ENCODE measurements at places on chromosomes 7 and 10.

GRCh38 chr7:30596014-30596641 is 1.4 kb downstream of the GARS1 start:
- peak; percentile 8 for DNase-seq

DNA sequence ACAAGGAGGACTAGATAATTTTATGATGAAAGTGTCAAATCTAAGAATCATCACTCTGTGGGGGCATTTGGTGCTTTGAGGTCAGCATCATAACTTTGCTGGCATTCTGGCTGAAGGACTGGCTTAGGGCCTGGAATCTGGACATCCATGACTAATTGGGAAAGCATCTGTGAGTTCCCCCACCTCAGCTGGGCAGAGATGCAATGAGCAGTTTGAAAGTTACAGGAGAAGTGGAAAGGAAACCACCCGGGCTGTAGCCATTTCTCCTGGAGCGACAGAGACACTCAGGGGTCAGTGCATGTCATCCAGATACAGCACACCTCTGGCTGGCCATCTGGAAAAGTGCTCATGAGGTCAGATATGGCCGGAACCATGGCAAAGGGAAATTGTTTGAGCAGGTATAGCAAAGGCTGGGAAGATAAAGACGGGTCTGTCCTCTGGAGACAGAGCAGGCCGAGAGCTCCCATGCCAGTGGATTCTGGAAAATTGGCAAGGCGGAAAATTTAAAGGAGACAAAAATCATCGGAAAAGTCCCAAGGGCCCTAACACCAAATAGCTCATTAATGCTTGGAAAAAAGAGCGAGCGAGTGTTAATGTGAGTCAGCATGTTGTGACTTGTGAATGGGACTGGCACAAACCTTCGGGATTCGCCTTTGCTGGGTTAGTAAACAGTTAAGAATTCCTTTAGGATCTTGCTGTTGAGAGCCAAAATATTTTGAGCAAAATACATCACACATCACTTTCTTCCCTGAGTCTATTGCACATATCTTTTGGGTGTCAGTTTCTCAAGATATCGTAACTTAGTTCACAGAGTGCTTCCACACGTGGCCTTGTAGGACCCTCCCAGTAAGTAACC is 188.4 kb upstream of the AGK start:
- DNase-seq: no peak

DNA sequence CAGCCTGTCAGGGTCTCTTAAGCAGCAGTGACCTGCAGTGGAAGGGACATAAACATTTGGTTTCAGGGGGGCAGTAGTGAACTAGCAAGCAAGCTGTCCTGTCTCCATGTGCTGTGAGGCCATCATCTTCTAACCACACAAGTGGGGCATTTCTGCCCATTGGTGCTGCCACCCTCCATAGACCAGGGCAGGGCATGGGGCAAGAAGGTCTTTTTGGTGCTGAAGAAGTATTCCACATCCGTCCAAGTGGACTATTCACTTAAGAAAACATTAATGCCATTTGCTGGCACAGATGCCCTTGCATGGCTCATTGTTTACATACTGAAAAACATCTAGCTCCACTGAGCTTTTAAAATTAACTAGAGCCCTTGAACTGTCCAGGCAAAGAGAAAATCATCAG is 35.8 kb downstream of the ALOX5 start:
- DNase-seq: no peak

DNA sequence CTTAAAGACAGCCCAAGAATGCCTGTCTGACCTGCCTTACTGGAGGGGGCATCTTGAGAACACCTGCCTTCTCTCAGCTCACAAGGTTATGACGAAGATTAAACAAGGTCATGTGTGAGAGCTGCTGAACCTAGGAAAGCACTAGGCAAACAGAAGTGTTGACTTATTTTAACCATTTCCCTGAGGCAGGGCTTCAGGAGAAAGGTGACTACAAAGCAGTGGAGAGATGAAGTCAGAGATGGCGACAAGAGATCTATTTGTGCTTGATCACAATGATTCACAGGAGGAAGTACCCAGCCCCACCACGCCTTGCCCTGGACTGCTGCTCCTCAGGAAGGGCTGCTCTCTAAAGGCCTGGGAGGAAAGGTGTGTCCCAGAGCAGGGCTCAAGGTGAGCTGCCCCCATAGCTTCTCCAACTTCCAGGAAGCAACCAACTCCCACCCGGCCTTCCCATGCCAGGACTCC is 27.8 kb downstream of the STN1 start:
- DNase-seq: no peak

- DNase-seq: no peak
Observed at GRCh38 chr10:83935911-83936310, 203.4 kb upstream of the GHITM start.

DNA sequence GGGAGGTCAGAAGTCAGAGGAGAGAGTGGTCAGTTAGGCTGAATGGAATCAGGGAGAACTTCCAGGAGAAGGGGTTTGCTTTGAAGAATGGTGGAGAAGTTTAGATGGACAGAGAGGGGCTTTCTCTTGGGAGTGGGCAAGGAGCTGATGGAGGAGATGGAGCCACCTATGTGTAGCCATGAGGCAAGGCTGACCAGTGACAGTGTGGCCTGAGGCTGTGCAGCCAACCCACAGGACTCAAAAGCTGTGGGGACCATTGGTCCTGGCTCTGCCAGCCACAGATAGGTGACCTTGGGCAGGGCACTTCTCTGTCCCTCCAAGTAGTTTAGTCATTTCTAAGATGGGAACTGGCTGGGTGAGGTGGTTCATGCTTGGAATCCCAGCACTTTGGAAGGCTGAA is 18.7 kb downstream of the NEURL1 start:
- DNase-seq: no peak

DNA sequence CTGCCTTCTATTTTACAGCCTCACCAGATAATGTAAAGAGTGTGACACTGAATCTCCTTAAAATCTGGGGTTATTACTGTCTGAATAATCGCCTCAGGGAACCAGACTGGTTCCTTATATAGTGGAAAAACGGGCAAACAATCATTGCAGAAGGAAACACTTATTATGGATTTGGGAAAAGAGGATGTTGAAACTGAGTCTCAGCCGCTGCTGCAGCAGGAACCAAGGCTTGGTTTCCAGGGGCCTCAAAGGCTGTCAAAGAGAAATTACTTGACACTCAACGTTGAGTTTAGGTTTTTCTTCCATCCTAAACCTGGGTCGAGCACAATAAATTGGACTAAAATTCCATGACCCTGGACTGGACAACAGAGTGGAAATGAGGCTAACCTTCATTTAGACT is 103.8 kb upstream of the AHR start:
- no peak for DNase-seq

DNA sequence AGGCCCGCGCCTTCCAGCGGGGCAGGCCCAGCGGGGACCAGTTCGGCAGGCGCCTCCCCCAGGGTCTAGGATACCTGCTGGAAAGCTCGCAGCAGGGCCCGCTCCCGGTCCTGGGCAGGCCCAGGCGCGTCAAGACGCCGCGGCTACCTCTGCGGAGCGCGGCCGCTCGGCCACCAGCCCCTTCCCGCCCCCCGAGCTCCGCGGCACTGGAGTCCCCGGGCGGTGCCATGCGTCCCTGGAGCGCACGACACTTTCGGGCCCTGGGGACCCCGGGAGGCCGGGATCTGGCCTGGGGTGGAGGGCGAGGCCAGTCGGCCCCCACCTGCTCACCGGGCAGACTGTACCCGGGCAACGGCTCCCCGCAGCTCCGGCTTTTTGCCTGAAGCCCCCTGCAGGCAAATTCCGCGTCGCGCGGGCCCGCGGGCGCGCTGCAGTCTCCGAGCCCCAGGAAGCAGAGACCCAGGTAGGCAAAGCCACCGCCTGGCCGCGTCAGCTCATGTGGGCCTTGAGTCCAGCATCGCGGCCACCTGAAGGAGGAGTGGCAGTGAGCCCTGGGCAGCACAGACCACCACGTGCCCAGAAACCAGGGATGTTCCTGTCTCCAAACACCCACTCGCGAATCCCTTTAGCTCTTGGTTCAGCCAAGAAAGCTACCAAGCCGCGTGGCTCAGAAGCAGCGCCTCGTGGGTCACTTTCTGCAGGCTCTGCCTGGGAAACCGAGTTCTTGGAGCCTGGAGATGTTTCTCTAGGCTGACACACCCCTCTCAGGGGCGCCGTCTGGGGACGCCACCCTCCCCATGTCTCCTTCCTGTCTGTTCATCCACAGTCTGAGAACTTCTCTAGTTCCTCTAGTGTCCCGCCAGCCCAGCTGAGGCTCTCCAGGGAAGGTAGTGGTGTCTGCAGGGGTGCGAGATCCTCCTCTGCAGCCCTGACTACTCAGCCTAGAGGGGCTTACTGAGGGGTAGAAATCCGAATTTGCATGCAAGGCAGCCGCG is 46.1 kb upstream of the APBB1IP start:
- DNase-seq: no peak

GRCh38 chr10:4067931-4068561 is 283.0 kb upstream of the KLF6 start:
- no peak for DNase-seq

- no peak for DNase-seq
Observed at GRCh38 chr7:91398341-91398740, 134.1 kb downstream of the FZD1 start.

DNA sequence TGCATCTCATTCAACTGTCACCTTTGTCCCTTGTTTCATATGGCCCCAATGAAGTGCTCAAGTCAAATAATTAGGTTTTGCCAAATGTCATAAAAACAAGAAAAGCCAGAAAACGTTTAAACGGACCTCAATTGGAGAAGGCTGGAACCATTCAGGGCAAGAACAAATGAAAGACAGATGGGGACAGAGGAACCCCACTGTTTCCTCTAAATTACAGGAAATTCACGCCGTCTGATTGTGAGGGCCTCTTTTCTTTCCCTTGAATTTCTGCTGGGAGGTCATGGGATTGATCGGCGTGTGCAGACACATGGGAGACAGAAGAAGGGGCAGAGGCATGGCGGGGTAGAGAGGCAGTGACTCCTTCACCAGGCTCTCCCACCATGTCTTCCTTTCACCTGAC is 656.4 kb downstream of the KCNMA1 start:
- DNase-seq: no peak

- peak; percentile 20 for DNase-seq
Observed at GRCh38 chr7:121204537-121204936, 124.3 kb upstream of the WNT16 start.

DNA sequence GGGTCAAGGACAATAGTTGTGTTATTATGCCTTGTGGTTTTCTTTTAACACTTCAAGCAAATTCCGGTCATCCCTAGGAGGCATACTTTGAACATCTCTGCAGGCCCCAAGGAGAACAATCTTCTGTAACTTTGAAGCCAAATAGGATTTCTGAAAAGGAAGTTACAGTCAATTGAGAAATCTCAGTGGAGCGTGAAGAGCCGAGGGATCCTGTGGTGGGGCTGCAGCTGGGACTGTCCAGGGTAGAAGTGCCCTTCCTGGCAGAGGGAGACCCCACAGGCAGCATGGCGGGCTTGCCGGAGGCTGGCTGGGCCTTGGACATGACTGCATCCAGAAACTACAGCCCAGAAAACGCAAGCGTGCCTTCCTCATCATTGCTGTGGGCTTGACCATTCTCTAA is 179.7 kb downstream of the PTPN20 start:
- no peak for DNase-seq

GRCh38 chr7:116502201-116503096 is 2.9 kb downstream of the CAV2 start:
- no peak for DNase-seq

GRCh38 chr7:1412322-1413261 is 46.7 kb downstream of the MICALL2 start:
- peak; percentile 86 for DNase-seq

- DNase-seq: peak; percentile 55
Observed at GRCh38 chr7:95686109-95686508, 86.2 kb upstream of the DYNC1I1 start.

DNA sequence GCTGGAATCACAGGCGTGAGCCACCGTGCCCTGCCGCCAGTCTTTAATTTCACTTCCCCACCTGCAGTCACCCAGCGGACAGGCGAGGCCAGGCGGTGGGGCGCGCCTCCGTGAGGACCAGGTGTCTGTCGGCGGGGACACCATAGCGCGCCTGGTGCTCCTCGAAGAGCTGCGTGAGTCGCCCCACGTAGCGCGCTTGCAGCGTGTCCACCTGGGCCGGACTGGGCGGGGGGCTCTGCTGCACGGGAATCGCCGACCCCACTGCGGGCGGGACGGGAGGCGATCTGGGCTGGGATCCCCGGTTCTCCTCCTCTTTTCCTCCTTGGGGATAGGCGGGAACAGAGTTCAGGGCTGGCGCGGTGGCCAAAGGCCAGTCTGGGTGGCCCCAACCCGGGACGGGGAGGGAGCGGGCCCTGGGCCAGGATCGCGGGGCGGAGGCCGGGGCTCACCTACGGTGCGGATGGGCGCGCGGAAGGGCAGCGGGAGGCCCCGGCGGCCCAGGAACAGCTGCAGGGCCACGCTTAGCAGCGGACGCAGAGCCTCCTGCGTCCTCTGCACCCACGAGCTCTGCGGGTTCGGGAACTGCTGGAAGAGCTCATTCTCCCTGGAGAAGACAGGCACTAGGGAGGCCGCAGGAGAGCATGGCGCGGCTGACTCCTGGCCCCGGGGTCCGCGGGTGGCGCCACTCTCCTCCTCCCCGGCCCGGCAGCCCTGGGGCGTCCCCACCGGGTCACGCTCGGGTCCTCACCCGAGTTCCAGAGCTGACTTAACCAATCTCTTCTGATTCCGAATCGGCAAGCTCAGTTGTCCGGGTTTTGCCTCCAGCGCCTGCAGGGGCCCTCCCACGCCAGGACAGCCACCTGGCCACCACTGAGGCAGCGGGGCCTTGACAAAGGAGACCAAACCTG is 1.1 kb upstream of the MOGAT3 start:
- no peak for DNase-seq

DNA sequence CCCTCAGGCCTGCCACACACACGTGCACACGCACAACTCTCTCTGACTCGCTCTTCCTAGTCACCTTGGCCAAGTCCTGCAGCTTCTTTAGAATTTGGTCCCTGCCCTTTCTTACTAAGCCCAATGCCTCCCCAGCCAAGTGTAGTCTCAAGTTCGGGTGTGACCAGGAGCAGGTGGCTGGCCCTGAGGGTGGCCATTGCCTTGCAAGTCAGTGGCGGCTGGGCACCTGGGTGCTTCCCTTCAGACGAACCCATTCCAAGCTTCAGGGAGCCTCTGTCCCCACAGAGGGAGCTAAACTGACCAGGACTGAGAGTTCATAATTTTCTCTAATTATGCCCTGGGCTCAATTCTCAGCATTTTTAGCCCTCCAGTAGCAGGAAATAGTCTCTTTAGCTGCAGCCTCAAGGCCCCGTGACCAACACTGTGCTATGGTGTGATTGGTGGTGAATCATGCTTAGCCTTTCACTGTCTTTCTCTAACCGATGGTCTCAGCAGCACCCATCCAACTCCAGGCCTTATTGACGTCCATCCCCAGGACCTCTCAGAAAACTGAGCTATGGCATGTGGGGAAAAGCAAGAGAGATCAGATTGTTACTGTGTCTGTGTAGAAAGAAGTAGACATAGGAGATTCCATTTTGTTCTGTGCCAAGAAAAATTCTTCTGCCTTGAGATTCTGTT is 34.7 kb upstream of the FXYD4 start:
- DNase-seq: no peak

DNA sequence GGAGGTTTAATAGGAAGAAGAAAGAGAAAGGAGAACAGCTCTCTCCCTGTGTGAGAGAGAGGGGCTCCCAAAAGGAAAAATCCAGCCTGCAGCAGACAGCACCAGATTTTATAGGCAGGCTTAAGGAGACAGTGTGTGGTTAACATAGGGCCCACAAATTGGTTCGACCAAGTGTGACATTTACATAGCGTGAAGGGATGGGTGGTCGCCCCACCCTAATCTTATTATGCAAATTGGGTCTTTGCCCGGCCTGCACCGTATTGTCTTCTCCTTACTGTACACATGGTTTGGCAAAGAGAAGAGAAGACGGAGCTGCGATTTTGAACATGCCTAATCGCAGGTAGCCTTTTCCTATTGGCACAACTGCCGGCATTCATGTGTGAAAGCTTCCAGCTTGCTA is 756.3 kb downstream of the NXPH1 start:
- no peak for DNase-seq

GRCh38 chr7:130140551-130141160 is 64.5 kb downstream of the TMEM209 start:
- no peak for DNase-seq
